ENCODE measurements at places on chromosomes 4 and X.

DNA sequence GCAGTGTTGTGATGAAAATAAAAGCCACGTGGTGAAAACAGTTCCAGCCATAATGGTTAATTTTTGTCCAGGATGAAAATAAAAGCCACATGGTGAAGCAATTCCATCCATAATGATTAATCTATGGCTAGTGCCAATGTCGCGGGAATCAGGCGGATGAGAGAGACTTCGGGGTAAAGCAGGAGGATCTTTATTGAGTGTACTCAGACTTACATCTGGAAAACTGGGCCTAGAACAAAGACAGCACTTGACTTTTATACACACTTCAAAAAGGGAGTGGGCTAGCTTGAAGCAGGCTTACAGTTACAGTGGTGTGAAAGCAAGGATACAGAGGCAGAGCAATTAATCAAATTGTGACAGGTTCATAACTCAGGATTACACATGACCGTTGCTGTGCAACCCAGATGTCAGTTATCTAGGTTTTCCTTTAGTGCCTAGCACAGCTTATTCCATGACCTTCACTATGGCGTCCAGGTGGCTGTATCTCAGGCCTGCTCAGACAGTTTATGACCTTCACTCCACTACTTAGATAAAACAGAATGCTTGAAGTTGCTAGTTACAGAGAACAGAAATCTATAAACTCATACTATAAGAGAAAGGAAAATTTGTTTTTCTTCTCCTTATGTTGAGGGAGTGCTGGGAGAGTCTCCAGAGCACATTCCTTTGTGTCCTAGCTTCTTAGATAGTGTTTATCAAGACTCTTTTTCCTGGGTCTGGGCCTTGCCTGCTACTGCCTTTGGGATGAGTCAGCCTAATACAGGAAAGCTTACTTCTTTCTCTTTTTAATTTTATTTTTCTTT lies 5.9 kb upstream of the PLA2G12A start:
- no peak for DNase-seq

- no peak for DNase-seq
Observed at GRCh38 chr4:158610790-158611189, 60.9 kb downstream of the C4orf46 start.

DNA sequence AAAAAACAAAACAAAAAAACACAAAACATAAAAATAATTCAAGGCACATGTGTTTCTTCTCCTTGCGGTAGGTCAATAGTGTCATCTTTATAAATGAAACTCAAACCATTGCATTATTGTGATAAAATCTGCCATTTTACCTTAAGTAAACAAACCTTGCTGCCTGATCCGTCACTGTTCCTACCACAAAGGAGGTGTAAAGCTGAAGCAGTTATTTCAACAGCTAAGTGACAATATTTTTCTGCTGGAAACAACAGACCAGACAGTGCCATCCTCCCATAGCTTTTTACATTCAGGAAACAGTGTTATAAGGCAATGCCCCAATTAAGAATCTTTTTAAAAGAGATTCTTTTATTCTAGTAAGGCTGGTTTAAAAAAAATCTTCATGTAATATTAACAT lies 242.7 kb downstream of the PPP1R2C start:
- no peak for DNase-seq

GRCh38 chrX:57951666-57952319 lies 41.5 kb upstream of the ZXDA start:
- no peak for DNase-seq

DNA sequence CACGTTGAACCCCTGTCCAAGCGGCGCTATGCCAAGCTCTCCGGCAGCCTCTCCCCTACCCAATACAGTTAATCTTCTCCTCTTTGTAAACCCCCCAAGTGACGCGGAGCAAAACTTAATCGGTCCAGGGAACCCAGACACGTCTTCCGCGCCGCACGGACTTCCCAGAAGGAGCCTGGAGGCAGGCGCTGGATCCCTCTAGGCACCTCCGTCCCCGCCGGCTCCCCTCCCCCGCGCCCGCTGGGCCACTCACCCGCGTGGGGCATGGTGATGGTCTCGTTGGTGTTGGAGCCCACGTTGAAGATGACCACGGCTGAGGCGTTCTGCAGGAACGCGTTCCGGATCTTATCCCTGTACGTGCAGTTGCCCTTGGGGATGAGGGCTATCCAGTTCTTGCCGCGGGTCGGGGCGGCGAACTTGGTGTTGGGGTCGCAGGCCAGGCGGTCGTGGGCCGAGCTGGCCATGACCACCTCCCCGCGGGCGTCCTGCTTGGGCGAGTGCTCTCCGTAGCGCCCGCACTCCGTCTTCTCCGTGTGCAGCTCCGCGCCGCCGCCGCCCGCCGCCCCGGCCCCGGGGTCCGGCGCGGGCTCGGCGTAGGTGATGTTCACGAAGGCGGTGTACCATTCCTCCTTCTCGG lies 1.1 kb downstream of the RNF150 start:
- peak; percentile 40 for DNase-seq

GRCh38 chr4:82352825-82353366 lies 20.9 kb downstream of the HNRNPD start:
- DNase-seq: no peak

GRCh38 chr4:188452097-188452496 lies 312.9 kb downstream of the TRIML1 start:
- no peak for DNase-seq
